Fibroblast of the aortic adventitia (primary cell): ENCODE measurements at places on chromosomes 12 and 14.

GRCh38 chr12:57142727-57143126 lies 4.7 kb downstream of the LRP1-AS start:
- no peak for DNase-seq

DNA sequence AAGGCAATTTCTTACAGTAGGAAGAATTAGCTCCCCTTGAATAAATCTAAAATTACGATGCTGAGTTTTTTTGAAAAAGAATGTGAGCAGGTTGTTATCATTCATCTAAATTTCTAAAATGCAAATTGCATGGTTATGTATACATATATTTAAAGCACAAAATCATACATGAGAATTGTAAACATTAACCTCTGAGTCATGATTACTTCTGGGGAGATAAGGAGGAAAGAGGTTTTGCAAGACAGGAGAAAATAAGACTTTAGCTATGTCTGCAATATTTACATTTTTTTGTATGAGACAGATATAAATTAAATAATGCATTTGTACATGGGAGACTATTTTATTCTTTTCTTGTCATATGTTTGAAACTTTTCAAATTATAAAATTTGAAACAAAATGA lies 72.2 kb downstream of the TSPAN8 start:
- DNase-seq = peak; percentile 35

DNA sequence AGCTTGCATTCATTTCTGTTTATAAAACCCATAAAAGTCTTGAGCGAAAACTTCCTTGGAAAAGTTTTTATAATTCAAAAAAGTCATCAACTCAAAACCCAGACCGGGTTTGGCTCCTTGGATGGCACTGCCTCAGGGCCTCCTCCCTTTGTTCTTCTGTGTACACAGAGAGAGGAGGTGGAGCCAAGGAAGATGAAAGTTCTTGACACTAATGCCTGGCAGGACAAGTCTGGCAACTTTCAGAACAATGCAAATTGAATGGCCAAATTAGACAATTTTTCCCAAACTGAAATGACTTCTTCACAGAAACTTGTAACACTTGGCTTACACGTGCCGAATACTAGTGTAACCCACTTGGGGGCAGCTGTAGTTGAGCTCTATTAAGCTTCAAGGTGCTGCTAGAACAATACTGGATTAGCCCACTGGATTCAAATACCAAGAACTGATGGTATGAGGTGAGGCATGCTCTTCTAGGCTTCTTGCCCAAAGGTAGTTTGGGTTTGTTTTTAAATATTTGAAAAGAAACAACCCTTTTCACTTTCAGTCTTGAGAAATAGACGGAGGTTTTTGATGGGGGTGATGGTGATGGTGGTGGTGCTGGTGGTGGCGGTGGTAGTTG lies 86.6 kb upstream of the FRMD6 start:
- no peak for DNase-seq

- DNase-seq = no peak
These were observed 26.2 kb upstream of the TBX3 start for GRCh38 chr12:114710151-114710550.

DNA sequence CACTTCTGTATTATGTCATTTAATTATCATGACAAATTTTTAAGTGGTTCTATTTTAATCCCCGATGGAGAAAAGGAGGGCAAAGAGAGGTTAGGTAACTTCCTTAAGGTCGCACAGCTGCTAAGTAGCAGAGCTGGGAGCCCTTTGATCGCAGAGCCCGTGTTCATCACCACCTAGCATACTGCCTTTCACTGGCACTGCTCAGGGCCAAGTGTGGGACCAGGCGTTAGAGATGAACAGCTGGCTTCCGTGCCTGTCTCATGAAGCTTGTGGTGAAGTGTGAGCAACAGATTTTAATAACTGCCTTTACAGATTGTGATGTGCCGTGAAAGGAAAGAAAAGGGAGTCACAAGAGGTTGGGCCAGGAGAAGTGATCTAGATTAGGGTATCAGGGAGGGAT lies 273.6 kb downstream of the AKAP6 start:
- no peak for DNase-seq

DNA sequence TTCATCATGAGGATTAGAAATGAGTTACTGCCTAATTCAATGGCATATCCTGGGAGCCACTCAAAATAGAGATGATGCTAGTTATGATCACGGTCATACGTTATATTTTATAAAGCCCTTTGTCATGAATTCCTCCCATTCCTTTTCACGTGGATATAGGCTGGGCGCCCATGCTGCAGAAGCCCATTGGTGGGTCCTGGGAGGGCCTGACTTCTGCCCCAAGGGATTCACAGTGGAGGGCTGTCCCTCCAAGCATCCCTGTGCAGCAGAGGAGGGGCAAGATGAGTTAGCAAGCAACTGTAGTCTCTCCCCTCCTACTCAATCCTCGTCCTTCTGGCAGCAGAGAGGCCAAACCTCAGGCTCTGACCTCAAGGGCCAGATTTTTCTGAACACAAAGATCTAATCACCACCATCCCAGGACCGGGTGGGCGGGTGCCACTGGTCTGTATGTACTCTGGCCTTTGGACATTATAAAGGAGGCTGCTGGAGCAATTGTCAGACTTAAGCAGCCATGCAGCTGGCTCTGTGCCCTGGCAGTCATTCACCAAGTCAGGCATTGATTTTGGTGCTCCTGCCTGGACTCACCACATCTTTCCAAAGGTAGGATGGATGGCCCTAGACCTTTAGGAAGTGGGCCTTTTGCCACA lies 8.6 kb downstream of the GLTP start:
- peak; percentile 31 for DNase-seq
